Brain (organoid and tissue), 16 donors: ENCODE measurements at places on chromosomes 11 and 22.

- no peak for DNase-seq
Measured at GRCh38 chr11:73384872-73385689, 8.9 kb downstream of the RELT start.

DNA sequence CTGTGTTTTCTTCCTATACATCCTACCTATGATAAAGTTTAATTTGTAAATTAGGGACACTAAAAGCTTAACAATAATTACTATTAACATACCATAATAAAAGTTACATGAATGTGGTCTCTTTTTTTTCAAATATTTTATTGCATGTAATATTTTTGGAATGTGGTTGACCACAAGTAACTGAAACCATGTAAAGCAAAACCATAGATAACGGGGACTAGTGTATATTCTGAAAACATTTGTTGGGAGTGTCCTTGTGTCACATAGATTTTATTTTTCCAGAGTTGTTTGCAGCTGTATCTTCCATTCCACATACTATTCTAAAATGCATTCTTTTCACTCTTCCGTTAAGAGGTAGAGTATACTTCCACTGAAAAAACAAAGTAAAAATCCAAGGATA is 200.4 kb downstream of the KIF18A start:
- DNase-seq: no peak

DNA sequence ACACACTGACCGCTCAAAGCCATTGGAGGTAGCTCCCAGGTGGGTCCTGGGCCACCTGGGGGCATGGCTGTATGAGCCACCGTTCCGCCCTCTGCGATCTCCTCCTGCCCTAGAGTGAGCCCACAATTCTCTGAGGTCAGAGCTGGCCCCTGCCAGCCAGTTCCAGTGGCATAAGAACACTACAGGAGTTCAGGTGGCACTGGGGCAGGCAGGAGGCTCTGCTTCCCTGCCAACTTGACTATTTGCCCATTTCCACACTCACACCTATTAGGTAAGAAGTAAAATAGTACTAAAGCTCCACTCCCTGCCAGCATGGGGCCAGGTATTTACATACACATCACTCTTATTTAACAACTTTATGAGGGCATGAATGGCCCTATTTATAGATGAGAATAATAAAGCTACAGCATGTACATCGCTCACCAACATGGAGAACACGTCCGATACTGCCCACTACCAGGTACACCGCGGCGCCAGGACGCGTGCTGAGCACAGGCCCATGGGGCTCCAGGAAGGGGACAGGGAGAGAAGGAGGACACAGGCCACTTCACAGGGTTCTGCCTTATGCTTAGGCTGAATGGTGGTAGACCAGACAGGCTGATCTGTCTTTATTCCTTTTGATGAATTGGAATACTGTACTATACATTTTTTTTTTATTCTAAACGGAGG is 26.2 kb downstream of the PISD start:
- no peak for DNase-seq

DNA sequence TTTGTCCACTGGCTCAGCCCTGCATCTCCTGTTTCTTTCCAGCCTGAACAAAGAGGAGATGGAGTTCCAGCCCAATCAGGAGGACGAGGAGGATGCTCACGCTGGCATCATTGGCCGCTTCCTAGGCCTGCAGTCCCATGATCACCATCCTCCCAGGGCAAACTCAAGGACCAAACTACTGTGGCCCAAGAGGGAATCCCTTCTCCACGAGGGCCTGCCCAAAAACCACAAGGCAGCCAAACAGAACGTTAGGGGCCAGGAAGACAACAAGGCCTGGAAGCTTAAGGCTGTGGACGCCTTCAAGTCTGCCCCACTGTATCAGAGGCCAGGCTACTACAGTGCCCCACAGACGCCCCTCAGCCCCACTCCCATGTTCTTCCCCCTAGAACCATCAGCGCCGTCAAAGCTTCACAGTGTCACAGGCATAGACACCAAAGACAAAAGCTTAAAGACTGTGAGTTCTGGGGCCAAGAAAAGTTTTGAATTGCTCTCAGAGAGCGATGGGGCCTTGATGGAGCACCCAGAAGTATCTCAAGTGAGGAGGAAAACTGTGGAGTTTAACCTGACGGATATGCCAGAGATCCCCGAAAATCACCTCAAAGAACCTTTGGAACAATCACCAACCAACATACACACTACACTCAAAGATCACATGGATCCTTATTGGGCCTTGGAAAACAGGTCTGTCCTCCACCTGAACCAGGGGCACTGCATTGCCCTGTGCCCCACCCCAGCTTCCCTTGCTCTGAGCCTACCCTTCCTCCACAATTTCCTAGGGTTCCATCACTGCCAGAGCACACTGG is 5.0 kb downstream of the FTH1 start:
- DNase-seq: no peak

DNA sequence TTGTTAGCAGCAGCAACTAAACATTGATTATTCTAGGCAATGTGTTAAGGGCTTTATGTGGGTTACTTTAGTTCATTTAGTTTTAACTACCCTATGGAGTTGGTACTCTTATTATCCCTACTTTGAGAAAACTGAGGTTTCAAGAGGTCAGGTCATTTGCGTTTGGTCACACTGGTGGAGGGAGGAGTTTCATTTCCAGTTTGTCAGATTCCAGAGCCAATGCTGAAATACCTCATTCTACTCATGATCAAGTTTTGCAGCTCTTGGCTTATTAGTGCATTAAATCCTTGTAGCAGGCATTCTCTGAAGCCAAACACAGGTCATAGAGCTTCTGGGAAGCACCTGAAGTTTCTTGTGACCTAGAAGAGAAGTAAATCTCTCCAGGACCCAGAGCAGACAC is 24.1 kb upstream of the POGLUT3 start:
- no peak for DNase-seq
